ENCODE measurements at places on chromosomes 2 and 18. TPM values are rescaled to one million over a fixed set of nuclear protein-coding genes. Genes with fewer than 3 reads are reported as not detected.

LIMS2 gene
- 36.4 TPM for total RNA-seq

DNAJB2 gene
- total RNA-seq = 38.2 TPM

- no peak overlapping the region for H3K4me3 ChIP-seq
- no peak for DNase-seq
- H3K27me3 ChIP-seq = no peaks in the 10 kb centered on the region
- no peaks in the 10 kb centered on the region for H3K36me3 ChIP-seq
- H3K4me1 ChIP-seq = no peaks in the 10 kb centered on the region
Observed at GRCh38 chr2:4219101-4219500, 515.7 kb downstream of the DCDC2C start.

DNA sequence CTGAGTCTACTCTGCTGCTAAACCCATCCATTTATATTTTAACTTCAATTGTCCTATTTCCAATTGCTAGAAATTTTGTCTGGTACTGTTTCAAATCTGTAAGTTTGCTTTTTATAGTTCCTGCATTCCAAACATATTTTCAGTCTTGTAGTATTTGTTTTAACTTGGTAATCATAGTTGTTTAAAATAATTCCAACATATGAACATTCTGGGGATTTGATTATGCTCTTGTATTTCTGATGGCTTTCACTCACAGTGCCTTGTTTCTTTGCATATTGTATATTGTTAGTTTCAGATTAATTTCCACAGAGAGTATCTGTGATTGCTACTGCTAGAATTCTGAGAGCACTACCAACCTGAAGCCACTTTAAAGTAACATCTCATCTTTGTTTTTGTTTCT is 202.4 kb downstream of the ETAA1 start:
- DNase-seq = no peak
- no peaks in the 10 kb centered on the region for H3K4me1 ChIP-seq
- no peak overlapping the region for H3K4me3 ChIP-seq
- H3K27ac ChIP-seq = no peak overlapping the region

DNA sequence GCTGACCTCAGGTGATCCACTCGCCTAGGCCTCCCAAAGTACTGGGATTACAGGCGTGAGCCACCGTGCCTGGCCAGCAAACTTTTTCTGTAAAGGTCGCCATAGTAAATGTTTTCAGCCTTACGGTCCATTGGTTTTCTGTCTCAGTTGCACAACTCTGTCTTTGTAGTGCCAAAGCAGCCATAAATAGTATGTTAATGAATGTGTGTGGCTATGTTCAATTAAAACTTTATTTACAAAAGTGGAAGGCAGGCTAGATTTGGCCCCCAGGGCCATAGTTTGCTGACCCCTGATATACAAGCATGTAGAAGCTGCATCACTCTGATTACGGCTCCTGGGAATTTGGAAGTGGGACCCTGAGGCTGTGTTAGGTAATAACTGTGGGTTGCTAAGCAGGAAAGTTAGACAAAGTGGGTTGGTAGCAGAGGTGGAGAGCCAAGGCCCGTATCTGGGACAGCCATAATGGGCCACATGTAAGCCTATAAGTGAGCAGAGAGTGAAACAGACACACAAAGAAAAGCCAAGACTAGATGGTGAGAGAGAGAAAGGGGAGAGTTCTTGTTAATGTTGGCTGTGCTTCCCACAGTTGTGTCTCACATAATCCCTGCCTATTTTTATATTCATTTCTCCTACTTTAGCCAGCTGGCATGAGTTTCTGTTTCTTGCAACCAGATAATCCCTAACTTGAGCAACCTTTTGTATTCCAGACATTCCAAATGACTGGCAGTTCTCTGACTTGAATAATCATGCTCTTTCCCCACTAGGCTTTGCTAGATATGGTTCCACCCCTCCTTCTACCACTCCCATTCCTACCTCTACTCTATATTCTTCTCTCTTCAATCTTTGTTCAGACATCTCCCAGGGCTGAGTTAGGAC is 223.3 kb upstream of the STON1 start:
- DNase-seq = no peak
- peaks cover 5% of the 10 kb centered on the region for H3K4me1 ChIP-seq
- no peak overlapping the region for H3K4me3 ChIP-seq
- H3K27ac ChIP-seq = no peak overlapping the region
- peaks cover 27% of the 10 kb centered on the region for H3K36me3 ChIP-seq
- H3K27me3 ChIP-seq = no peaks in the 10 kb centered on the region

DNA sequence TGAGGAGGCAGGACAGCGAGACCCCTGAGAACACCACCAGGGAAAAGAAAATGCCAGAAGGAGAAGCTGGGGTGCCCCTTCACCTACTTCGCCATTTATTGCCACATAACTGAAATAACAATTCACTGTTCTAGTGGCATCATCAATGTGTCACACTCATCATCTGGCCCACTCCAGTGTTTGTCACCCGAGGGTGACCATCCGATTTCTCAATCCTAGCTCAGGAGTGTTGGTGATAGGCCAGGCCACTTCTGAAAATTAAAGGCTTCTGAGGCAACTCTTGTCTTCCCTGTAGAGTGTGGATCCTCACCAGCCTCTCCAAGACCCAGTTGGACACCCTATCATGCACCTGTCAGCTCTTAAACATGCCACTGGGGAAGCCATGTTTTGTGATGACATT is 62.9 kb upstream of the BZW1 start:
- H3K4me3 ChIP-seq = no peak overlapping the region
- no peaks in the 10 kb centered on the region for H3K4me1 ChIP-seq
- H3K27ac ChIP-seq = no peak overlapping the region
- peaks cover 10% of the 10 kb centered on the region for H3K27me3 ChIP-seq

BOLL gene
- not detected for total RNA-seq

DNA sequence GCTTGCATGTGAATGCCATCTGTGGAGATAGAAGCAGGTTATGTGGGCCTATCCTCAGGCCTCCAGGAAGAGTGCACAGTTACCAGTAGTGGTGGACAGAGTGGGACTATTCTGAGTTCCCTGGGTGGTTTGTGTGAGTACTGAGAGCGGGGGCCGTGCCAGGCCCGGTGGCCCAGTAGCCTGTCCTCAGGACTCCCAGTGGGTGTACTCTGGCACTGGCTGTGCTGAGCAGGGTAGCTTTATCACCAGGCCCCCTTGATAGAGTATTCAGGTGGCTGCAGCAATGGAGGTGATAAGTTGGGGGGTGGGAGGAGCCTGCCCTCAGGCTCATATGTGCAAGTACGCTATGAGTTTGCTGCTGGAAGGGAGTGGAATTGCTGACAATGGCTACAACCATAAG is 979.0 kb upstream of the PIK3C3 start:
- no peak for DNase-seq
- no peak overlapping the region for H3K27ac ChIP-seq
- no peak overlapping the region for H3K4me3 ChIP-seq
- H3K4me1 ChIP-seq = no peaks in the 10 kb centered on the region
- H3K27me3 ChIP-seq = no peaks in the 10 kb centered on the region

DNA sequence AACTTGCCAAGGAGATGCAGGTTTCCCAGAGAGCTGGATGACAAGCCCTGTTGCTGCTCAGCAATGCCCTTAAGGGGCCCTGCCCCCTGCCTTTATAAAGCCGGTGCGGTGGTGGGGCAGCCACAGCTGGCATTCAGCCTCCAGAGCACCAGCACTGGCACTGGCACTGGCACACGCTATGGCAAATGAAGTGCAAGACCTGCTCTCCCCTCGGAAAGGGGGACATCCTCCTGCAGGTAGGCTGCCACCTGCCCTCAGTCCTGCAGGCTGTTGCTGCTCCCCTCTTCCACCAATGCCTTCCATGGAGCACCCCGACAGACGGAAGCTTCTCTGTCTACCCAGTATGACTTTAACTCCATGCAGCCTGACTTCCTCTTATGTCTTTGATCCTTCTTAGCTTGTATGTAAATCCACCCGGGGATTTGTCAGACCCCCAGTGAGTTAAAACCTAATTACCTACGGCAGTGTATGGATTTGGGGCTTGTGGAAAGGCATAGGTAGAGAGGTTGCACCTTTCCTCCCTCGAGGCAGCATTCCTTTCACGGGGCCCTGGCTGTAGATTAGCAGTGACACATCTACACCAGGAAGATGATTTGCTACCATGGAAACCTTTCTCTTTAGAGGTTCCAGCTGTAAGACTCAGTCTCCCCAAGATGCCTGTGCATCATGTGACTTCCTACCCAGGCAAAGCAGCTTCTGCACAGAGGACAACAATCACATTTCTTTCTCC is at the start of gene DAPL1:
Gene DAPL1, plus strand, starts transcription at position 123 of the 730 bp plus-strand sequence. Its CDS starts 56 bp downstream, at position 179.
- H3K36me3 ChIP-seq = no peaks in the 10 kb centered on the region
- H3K27ac ChIP-seq = no peak within 1 kb of the TSS
- H3K27me3 ChIP-seq = peaks cover 14% of the 10 kb centered on the region

- peaks cover 91% of the 10 kb centered on the region for H3K27me3 ChIP-seq
- H3K36me3 ChIP-seq = peaks cover 2% of the 10 kb centered on the region
- H3K4me3 ChIP-seq = no peak overlapping the region
- peaks cover 21% of the 10 kb centered on the region for H3K4me1 ChIP-seq
- no peak for DNase-seq
- H3K27ac ChIP-seq = no peak overlapping the region
Observed at GRCh38 chr2:70897203-70897976, 38.3 kb upstream of the ATP6V1B1 start.

DNA sequence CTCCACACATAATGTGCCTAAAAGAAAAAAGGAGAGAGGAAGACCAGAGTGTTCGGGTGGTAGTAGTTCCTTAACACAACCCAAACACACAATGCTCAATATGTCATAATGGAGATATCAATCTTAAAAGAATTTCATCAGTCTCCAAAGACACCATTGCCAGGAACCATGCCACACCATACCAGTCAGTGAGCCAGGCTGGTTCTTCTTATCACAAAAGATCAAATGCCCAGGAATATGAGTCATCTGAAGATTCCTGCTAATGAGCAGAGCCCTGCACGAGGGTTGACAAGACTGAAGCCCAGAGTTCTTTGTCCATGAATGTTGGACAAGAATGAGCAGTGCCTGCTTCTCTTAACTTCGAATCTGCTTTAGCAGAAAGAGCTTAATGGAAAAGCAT is 262.3 kb downstream of the ZNF516 start:
- DNase-seq = no peak
- no peak overlapping the region for H3K4me3 ChIP-seq
- no peaks in the 10 kb centered on the region for H3K36me3 ChIP-seq
- H3K27ac ChIP-seq = no peak overlapping the region
- no peaks in the 10 kb centered on the region for H3K4me1 ChIP-seq
- H3K27me3 ChIP-seq = peaks cover 2% of the 10 kb centered on the region

DNA sequence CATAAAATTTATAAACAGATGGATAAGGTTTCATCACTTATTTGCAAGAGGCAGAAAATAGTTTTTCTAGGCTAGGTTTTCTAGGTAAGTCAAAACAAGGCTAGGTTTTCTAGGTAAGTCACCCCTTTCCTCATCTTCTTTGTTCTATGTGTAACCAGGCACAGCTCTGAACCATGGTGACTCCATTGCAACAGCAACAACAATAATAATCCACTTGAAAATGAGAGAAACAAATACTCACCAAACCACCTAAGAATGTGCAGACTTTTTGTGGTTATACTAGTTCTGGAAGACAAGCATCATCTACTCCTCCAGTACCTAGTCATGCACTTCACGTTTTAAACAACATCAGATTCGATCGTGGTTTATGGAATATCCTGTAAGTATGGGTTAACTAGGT is 237.4 kb upstream of the ACVR2A start:
- H3K27me3 ChIP-seq = no peaks in the 10 kb centered on the region
- no peak for DNase-seq
- no peak overlapping the region for H3K27ac ChIP-seq

INPP1 gene
- total RNA-seq = 6.7 TPM

DNA sequence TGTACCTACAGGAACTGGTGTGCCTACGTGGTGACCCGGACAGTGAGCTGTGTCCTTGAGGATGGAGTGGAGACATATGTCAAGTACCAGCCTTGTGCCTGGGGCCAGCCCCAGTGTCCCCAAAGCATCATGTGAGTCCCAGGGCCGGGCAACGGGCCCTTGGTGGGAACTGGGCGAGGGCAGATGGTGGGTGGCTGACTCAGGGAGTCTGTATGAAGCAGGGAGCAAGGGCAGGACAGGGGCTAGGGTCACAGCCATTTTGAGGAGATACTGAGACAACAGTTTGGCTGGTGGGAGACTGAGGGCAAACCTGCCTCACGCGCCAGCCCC is 1.7 kb downstream of the EMILIN1 start:
- no peak for DNase-seq
- H3K27ac ChIP-seq = no peak overlapping the region
- H3K27me3 ChIP-seq = peaks cover 2% of the 10 kb centered on the region
- H3K4me1 ChIP-seq = peaks cover 54% of the 10 kb centered on the region

WNT10A gene
- 0.10 TPM for total RNA-seq

DNA sequence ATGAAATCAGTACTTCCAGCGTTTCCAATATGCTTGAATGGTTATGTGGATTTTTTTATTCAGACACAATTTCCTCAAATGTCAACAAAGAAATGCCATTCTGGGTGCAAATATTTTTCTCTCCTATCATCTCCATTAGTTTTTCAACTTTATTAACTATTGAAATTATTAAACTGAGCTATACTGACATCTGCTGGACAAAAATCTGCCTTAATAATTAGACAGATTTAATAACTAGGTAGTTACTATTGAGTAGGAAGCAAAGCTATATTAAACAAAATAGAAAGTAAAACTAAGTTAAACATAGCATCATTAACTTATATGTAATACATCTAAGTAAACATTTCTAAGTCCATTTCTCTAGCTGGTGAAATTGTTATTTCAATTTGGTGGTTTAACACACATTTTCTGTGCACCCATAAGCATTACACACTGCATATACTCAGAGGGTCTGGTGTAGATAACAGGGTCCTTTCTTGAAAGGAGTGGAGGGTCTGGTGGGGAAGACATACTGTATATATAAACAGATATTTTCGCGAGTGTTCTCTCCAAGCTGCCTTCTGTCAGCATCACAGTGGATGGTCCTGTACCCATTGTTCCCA is 77.0 kb downstream of the LANCL1 start:
- H3K27me3 ChIP-seq = no peaks in the 10 kb centered on the region
- no peak for DNase-seq
- no peak overlapping the region for H3K4me3 ChIP-seq
- H3K36me3 ChIP-seq = no peaks in the 10 kb centered on the region

DNA sequence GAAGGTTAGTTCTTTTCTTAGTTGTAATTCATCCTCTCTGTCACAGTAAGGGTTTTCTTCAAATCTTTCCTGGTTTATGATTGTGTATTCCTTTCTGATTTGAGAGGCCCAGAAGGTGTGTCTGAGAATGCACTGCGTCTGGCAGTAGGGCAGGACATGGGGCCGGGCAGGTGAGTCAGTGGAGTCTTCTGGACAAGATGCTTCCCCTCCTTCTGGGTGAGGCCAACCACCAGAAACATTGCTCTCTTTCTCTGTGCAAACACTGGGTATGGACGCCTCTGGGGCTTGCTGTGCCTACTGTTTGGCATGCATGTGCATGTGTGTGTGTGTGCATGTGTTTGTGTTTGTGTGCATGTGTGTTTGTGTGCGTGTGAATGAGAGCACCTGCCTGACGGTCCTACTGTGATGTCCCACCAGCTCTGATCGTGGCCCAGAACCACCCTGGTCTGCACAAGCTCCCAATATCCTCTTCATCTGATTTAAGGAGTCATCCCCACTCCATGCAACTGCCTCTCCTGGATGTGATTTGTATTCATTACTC is 93.2 kb upstream of the DLX2 start:
- no peak overlapping the region for H3K27ac ChIP-seq
- peaks cover 11% of the 10 kb centered on the region for H3K36me3 ChIP-seq
- peaks cover 25% of the 10 kb centered on the region for H3K27me3 ChIP-seq
- H3K4me1 ChIP-seq = peaks cover 14% of the 10 kb centered on the region
- DNase-seq = no peak

GRCh38 chr2:194015751-194016150 is 1641.3 kb upstream of the SLC39A10 start:
- no peaks in the 10 kb centered on the region for H3K27me3 ChIP-seq
- DNase-seq = no peak
- no peaks in the 10 kb centered on the region for H3K36me3 ChIP-seq
- no peaks in the 10 kb centered on the region for H3K4me1 ChIP-seq

Measured in activated CD4-positive, alpha-beta T cell treated with anti-CD3 and anti-CD28 coated beads, Interleukin-2, amount 10 ng/mL, durations not matched to agents 7 days and 5 days (primary cell).